Dermis microvascular lymphatic vessel endothelial cell (primary cell): ENCODE measurements at places on chromosomes 5 and 9.

- no peak for DNase-seq
Measured at GRCh38 chr9:87831159-87831558, 51.5 kb upstream of the SPATA31E1 start.

- peak; percentile 42 for DNase-seq
Measured at GRCh38 chr5:141618030-141618803, 583 bp downstream of the DIAPH1 start.

DNA sequence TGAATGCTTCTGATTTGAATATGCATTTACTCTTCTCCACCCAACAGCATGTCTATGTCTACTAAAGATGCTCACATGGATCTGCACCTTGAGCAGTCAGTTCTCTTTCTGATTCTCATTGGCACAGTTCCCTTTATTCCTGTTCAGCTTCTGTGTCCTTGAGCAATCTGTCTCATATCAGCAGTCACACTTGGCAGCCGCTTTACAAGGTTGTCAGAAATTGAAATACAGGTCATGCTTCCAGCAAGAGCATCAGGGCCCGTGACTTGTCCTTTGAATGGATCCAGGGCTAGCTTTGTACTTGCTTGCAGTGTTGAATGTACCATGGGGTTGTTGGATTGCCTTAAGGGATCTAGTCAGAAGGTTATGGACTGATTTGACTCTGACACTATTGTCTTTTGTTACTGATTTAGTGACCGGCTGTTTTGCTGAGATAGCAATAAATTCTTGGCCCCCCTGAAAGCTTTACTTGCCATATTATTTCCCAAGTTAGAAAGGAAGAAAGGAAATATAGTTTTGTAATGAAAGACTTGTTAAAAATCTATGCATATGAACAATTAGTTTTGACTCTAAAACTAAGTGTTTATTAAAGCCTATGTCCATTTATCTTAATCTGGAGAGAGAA, 273.4 kb upstream of the ISL1 start:
- no peak for DNase-seq

DNA sequence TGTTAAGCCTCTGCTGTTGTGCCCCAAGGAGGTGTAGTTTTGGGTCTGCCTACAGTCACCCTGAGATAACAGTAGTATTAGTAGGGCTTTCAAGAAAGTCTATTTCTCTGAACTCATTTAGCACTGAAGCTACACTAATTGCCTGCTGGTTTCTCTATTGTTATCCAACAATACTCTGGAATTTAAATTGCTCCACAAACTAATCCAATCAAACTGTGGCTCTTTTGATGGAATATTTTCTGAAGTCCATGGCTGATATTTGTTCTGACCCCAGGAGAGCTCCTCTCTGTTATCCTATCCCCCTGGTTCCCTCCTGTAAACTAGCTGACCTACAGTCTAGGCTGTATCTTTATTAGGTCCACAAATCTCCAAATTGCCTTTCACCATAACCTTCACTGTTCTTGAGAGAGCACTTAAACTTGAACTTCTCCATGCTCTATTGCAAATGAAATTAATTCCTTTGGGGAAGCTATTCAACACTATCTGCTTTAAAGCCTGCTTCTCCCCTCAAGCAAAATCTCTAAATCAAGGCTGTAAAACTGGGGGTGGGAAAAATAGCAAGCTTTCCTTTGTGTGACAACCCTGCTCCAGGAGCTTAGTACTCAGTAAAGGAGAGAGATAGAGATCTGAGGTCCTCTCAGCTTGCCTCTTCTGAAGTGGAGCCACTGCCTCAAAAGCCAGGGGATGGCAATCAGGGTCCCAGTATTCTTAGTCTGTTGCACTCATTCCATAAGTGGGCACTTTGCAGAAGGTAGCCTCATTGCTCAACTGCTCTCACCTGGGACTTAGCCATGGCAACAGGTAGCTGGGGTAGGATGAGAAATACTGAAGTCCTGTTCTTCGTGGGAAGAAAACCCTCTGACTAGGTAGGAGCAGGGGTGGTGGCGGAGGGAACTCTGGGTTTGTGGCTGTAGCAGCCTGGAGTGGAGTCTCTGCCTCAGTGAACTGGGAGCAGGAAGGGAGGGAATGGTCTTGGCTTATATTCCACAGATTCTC, 110.9 kb downstream of the MACIR start:
- no peak for DNase-seq

GRCh38 chr5:161857358-161857757, 9.4 kb downstream of the GABRA1 start:
- DNase-seq, result no peak

- no peak for DNase-seq
Measured at GRCh38 chr5:110268283-110268682, 458.2 kb downstream of the TMEM232 start.

DNA sequence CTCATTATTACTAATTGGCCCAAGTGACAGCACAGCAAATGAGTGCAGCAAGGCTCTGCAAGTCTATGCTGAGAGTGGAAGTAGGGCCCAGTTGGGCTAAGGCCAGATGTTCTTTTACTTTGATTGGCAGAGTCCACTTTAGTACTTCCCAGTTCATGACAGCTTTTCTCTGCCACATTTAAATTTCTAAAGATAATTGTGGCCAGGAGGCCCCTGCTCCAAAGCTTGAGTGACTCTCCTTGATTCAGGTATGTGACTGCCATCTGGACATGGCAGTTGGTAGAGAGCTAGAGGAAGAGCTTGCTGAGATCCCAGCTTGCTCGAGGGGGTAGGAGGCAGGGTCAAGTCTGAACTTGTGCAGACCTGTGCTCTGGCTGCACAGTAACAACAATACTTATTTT, 154.1 kb downstream of the CARTPT start:
- no peak for DNase-seq

- DNase-seq, result peak; percentile 40
Measured at GRCh38 chr5:141476132-141476911, 556 bp downstream of the PCDHGC3 start.

- no peak for DNase-seq
Measured at GRCh38 chr5:169303119-169303515, 2.2 kb upstream of the SLIT3 start.
